ENCODE measurements at places on chromosomes 5 and 9.

DNA sequence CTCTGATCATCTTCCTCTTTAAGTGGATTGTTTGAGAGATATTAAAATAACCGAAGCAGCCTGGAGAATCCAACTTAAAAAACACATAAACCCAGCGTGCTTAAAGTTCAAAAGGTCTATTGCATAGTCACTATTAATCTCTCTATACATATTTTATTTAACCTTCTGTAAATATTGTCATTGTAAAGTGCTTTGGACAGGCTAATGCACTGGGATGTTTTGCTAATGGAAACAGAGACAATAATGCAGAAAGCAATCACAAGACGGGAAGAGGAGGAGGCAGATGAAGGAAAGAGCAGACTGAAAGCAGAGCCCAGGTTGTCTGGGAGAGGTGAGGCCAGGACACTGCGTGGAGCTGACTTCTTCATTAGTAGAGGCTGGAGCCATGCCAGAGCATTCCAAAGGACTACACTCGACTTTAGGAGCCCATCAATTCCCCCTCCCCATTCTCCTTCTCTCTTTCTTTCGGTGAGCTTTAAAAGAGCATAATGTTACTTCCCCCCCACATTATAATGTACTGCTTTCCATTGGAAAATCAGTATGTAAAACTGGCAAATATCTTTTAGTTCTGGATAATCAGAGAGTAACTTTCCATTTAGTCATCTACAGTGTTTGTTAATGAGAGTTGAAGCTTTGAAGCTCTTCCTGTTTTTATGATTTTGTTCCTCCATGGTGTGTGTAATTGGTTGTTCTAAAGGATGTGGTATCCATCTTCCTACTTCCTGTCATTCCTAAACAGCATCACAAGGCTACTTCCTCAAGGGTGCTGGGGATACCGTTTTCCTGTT lies 307.3 kb upstream of the MPDZ start:
- DNase-seq = peak; percentile 13

- DNase-seq = no peak
Measured at GRCh38 chr5:159030357-159030756, 69.4 kb downstream of the EBF1 start.

GRCh38 chr9:69193685-69194032 lies 19.6 kb downstream of the TJP2 start:
- no peak for DNase-seq

GRCh38 chr5:113520429-113520828 lies 6.9 kb downstream of the YTHDC2 start:
- DNase-seq = no peak

GRCh38 chr5:147558826-147559225 lies 49.0 kb upstream of the DPYSL3 start:
- DNase-seq = peak; percentile 74

- no peak for DNase-seq
Measured at GRCh38 chr5:75716715-75717081, 539 bp downstream of the POC5 start.

- DNase-seq = peak; percentile 29
Measured at GRCh38 chr9:135123773-135124134, 36.3 kb downstream of the OLFM1 start.

- no peak for DNase-seq
Measured at GRCh38 chr9:134128727-134129679, 6.9 kb upstream of the WDR5 start.
